ENCODE measurements at places on chromosomes 1 and 21.

- no peak for DNase-seq
Measured at GRCh38 chr1:45512641-45513054, 9.0 kb downstream of the PRDX1 start.

DNA sequence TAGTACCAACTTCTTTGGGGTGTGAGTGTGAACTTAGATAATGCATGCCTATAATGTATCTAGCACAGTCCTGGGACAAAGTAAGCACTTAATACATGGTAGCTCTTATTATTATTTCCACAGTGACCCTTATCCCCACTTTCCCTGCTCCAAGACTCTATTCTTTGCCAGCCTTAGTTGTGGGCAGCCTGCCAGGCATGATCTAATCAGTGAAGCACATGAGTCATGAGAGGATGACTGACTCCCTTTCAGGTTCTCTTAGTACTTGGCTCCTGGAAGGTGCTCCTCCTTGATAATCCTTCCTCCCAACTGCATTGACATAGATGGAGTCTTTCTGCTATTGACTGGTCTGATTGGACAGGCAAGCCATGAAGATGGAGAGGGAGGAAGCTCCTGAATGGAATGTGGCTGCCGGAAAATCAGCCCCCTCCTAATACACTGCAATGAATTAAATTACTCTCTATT is 17.4 kb upstream of the GNG12 start:
- peak; percentile 49 for DNase-seq

DNA sequence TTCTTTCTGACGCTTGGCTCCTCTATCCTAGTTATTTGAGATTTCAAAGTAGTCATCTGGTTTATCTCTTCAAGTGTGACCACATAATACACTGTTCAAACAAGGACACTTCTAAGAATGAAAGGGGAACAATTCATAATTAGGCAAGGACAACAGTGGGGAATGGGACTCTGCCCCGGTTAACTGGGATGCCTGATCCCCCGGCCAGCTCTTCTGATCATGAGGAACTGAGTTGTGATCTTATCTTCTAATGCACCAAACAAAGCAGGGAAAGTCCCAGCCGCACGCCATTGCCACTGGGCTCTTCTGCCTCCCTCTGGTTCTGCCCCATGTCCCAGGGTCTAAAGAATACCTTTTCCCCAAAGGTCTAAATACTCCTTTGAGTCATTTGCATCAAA is 158.2 kb upstream of the IRF2BP2 start:
- no peak for DNase-seq

DNA sequence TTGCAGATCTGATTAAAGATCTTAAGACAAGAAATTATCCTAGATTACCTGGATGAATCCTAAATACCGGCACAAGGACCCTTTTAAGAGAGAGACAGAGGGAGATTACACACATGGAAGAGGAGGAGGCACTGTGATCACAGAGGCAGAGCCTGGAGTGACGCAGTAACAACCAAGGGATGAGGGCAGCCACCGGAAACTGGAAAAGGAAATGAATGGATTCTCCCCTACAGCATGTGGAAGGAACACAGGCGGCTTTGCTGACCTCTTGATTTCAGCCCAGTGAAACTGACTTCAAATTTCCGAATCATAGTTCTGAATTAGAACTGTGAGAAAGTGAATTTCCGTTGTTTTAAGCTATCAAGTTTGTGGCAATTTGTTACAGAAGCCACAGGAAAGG is 50.2 kb upstream of the IVNS1ABP start:
- no peak for DNase-seq

GRCh38 chr1:212186427-212187207 is 98.6 kb upstream of the PPP2R5A start:
- DNase-seq: no peak

DNA sequence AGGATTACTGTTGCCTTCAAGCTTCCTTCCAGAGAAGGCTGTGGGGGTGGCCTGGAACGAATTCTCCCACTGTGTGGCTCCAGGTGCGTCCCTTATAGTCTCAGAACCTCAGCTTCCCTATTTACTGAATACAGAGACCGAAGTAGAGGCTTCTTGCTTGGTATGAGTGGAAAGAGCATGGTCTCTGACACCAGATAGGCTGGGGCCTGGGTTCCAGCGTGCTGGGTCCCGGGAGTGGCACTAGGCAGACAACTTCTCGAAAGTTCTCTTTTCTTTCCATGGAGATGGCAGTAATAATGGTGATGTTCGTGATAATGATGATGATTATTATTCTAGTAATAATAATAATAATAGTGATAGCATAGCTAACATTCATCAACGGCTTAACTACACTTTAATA is 161.7 kb downstream of the PTPRU start:
- no peak for DNase-seq

Data from NCI-H2171 (cell line).